ENCODE measurements at places on chromosomes 16 and 17.

DNA sequence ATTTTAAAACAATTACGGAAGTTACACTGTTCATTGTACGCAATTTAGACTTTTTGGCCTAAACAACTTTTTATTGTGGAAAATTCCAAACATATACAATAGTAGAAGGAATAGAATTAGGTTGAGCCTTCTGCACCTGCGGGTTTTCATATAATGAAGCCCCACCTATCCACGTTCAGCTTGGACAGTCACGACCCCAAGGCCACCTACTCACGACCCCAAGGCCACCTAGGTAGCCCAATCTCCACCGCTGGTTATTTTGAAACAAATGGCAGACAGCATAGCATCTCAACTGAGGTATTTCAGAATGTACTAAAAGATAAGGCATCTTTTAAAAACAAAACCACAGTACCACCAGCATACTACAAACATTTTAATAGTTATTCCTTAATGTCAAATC is 631 bp downstream of the NLRC5 start:
- no peak for DNase-seq

GRCh38 chr17:60601447-60602384 is 1.7 kb downstream of the PPM1D start:
- DNase-seq = no peak

DNA sequence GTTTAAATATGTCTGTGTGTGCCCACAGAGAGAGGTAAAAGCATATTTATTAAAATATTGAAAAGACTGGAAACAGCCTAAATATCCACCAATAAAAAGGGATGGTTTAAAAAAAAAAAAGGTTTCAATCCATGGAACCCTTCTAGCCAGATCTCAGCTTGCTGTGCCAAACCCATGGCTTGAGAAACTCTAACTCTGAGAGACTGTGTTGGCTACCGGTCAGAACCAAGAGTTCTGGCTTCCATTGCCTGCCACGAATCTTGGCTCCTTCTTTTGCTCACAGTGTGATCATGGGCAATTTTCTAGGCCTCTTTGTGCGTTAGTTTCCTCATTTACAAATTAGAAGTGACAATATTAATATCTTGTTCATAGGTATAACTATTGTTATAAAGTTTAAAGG is 201.3 kb upstream of the IRX3 start:
- DNase-seq = no peak

DNA sequence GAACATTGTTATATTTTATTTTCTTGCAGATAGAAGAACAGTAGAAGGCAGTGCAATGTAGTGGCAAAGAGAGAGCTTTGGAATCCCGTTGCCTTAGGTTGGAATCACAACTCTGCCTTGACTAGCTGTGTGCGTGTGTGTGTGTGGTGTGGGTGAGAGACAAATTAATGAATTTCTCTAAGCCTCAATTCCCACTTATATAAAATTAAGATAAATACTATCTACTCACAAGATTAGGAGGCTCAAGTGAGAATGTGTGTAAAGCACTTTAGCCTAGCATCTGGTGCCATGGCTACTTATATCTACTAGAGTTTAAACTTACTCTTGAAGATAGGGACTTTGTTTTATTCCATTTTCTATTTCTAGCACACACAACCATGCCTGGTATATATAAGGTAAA is 12.8 kb downstream of the CPD start:
- DNase-seq = no peak

DNA sequence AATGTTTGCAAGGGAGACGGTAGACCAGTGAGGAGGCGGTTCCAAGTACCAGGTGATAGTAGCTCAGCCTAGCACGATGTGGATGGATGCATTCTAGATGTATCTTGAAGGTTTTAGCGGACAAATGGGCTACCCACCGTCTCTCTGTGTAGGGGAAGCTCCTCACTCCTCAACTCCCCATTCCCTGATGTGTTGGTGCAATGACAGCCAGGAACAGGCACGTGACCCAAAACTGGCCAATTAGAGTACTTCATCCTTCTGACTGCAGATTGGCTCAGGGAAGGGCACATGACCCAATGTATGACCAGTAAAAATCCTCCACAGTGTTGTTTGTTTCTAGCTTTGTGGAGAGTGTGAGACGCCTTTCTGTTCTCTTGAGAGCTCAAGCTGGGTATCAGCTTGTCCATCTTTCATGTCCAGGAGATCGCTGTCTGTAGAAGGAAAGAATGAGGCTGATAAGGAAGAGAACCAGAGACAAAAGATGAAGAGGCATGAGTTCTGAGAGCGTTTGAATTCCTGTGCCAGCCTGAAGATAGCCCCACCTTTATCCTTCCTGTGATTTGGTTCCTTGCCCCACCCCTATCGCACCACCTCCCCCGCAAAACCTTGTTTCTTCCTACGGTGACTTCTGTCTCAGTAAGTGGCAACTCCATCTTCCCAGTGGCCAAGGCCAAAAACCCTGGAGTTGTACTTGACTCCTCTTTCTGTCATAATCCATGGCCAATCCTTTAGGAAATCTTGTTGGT is 2.3 kb upstream of the BORCS6 start:
- no peak for DNase-seq

DNA sequence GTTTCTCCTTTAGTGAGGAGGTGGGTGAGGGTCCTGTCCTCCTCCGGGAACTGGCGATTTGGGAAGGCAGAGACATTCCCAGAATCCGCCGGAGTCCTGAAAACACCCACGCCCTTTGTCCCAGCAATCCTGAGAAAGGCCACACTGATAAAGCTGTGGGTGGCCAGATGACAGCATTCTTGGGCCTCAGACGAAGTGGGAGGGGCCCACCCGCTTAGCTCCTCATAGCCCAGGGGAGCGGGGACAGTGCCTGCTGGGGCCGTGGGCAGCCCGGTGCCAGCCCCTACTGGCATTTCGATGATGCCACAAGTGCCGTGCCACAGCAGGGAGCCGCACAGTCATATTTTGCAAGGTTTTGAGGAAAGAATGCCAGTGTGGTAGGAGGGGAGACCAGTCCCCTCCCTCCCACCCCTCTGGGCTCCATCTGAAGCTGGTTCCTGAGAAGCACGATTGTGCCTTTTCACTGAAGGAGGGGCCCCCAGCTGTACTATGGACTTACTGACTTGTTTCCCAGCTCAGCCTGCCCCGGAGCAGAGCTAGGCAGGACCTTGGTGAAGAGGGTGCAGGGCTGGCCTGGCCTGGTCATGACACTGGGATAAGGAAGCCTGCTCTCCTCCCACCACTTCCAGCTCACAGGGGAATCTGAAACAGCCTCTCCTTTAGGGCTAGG is 20.9 kb upstream of the MPRIP start:
- DNase-seq = no peak
